Stimulated activated CD8-positive, alpha-beta memory T cell treated with anti-CD3 and anti-CD28 coated beads, Interleukin-7, amount 100 ng/mL, for 1 hour (primary cell): ENCODE measurements at places on chromosomes 11 and 22.

DNA sequence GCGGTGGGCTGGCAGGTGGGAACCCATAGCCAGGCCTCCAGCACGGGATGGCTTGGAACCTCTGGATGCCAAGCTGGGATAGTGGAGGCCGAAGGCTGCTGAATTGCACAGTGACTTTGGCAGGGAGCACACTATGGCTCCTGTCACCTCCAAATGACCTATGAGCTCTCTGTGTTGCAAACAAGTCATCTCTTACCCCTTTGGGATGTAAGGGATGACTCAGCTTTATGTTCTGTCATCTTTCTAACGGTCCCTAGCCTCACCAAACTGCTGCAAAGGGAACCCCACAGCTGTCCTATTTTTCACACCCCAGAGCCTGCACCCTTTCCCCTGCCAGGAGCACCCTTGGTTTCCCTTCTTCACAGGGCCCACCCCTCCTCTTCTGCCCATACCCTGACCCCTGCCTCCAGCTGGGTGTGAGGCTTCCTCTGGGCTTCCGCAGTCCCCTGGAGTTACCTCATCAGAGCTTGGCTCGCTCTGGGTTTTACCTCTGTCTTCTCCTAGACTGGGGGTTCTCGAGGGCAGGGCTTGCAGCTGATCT lies 2.7 kb upstream of the SCUBE1 start:
- no peak for DNase-seq

DNA sequence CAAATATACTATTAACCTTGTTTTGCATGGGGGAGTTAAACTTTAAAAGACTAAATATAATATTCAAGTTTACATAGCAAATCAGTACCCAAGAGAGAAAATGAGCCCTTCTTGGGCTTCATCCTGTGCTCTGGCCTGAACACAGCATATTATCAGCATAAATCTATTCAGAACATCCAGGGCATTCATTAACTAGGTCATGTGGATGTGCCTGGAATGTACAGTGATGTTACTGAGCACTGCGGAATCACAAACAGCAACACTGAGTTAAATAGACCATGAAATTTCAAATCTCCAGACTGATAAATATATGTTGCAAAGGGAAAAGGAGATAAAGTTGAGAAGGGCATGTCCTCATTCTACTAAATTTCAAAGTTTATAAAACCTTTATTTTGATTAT lies 426.4 kb downstream of the AASDHPPT start:
- no peak for DNase-seq

DNA sequence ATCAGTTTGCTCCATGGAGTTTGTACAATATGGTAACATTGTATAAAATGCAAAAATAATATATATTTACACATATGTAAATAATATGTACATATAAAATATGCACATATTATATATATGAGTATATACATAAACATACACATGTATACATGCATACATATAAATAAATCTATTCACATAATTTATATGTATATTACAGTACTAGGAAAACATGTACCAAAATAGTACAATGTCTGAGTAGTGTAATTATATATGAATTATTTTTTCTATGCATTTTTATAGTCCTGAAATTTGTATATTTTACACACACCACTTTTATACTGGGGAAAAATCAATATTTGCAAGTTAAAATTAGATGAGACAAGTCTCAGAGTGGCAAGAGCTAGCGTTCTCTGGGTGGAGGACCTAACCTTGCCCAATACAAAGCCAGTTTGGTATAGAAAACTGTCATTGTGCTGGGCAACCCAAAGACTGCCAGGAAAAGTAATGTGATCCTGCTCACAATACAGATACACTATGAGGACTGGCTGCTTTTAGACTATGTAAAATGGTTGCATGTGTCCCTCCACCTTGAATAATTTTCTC lies 889.4 kb downstream of the LRRC4C start:
- no peak for DNase-seq

GRCh38 chr22:44192098-44192815 lies 11.5 kb downstream of the PARVG start:
- no peak for DNase-seq

GRCh38 chr11:128198216-128198772 lies 389.1 kb downstream of the ETS1 start:
- no peak for DNase-seq

GRCh38 chr11:134652586-134653255 lies 240.7 kb upstream of the B3GAT1 start:
- DNase-seq: no peak

- DNase-seq: no peak
Measured at GRCh38 chr11:122797651-122798050, 40.6 kb upstream of the CRTAM start.

- no peak for DNase-seq
Measured at GRCh38 chr11:75578977-75579376, 16.9 kb downstream of the SERPINH1 start.

DNA sequence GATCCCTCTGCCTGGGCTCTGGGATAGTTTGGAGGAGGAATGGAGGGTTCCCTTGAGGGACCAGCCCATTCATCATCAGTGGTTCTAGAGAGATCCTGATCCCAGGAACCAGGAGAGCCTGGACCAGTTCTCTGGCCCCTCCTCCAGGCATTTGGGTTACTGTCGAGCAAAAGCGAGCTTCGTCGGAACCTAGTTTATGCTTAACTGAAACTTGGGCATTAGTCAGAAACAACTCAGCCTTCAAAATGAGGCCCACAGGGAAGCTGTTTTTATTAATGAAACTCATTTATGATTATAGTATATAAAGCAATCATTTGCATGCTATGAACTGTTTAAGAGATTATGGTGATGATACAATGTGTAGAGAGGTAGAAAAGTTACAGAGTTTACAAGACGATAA lies 61.4 kb downstream of the LIF start:
- DNase-seq: no peak

DNA sequence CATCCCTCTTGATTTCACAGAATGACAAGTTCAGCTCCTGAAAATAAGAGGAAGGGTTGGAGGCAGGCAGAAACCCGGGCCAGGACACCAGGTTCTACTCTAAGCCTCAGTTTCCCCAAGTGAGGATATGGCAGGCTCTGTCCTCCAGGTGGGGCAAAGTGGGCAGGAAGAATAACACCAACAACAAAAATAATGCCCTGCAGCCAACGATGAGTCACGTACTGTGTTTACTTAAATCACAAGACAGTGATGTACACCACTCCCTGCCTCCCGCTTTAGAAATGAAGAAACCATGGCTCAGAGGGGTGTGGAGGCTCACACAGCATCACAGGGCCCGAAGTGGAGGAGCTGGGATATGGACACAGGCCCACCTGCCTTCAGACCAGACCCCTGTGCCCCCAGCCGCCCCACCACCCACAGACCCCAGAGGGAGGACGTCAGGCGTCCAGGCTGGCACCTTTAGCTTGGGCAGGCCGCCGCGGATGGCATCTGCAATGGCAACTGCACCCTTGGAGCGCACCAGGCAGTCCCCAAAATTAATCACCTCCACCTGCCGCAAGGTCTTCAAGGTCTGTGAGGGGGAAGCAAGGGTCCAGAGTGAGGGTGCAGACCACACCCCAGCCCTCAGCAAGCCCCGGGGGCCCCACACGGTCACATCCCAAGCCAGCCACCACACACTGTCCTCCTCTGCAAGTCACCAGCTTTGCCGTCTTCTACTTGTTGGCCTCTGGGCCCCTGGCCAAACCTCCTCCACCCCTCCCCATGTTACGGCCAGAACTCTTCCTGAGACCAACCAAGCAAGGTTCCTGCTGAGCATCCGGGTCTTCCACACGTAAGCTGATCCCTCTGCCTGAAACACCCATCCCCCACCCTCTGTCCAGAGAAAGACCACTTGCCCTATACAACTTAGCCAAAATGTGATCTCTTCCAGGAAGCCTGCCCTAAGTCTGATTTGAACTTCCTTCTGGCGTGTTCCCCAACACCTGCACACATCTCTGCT lies 15.8 kb upstream of the CHADL start:
- no peak for DNase-seq

DNA sequence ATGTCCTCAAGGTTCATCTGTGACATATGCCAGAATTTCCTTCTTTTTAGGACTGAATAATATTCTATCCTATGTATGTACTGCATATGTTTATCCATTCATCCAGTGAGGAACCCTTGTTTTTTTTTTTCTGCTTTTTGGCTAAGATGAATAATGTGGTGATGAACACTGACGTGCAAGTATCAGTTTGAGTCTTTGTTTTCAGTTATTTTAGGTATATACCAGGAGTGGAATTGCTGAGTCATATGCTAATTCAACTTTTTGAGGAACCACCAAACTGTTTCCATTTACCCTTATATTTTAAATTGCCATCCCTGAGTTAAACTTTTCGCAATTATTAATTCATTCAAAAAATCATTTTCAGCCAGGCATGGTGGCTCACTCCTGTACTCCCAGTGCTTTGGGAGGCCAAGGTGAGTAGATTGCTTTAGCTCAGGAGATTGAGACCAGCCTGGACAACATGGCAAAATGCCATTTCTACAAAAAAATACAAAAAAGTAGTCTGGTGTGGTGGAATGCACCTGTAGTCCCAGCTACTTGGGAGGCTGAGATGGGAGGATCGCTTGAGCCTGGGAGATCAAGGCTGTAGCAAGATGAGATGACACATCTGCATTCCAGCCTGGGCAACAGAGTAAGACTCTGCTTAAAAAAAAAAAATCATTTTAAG lies 64.2 kb downstream of the MICAL2 start:
- no peak for DNase-seq

DNA sequence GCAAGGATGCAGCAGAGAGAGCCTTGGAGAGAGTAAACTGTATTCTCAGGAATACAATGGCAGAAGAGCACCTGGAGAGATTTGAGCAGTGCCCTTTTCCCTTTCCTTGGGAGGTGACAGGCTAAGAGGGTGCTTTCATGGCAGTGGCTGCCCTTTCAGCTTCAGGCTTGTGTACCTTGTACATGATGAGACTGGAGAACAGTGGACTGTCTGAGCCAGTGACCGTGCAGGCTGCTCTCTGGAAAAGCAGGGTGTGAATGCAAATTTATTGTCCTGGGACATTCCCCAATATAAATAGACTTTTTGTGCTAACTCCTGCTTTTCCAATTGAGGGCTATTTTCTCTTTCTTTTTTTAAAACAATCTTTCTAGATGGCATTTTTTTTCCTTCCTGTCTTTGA lies 99.3 kb downstream of the TRIM44 start:
- no peak for DNase-seq

GRCh38 chr11:134498326-134499139 lies 86.5 kb upstream of the B3GAT1 start:
- no peak for DNase-seq
